ENCODE measurements at places on chromosomes 3 and 15.
A peak's percentile ranks its signal among the peaks of the same experiment; 100 is the strongest.

- peak; percentile 39 for DNase-seq
Observed at GRCh38 chr3:13504161-13504831, 24.2 kb downstream of the HDAC11 start.

GRCh38 chr3:58020783-58021071 is 12.5 kb downstream of the FLNB start:
- no peak for DNase-seq

DNA sequence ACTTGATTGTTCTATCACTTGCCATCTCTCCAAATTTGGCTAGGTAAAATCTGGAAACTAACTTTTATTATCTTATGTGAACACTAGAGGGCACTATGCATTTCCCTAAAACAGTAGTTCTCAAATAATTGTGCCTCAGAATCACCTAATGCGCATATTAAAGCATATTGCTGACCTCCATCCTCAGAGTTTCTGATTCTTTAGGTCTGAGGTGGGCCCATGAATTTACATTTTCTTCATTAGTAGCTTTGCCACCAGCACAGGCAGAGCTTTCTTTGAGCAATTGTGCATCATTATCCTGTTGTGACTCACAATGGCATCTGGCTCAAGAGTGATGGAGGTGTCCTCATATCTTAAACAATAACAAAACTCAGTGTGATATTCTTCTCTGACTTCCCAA is 17.5 kb upstream of the BCHE start:
- DNase-seq, result peak; percentile 3

DNA sequence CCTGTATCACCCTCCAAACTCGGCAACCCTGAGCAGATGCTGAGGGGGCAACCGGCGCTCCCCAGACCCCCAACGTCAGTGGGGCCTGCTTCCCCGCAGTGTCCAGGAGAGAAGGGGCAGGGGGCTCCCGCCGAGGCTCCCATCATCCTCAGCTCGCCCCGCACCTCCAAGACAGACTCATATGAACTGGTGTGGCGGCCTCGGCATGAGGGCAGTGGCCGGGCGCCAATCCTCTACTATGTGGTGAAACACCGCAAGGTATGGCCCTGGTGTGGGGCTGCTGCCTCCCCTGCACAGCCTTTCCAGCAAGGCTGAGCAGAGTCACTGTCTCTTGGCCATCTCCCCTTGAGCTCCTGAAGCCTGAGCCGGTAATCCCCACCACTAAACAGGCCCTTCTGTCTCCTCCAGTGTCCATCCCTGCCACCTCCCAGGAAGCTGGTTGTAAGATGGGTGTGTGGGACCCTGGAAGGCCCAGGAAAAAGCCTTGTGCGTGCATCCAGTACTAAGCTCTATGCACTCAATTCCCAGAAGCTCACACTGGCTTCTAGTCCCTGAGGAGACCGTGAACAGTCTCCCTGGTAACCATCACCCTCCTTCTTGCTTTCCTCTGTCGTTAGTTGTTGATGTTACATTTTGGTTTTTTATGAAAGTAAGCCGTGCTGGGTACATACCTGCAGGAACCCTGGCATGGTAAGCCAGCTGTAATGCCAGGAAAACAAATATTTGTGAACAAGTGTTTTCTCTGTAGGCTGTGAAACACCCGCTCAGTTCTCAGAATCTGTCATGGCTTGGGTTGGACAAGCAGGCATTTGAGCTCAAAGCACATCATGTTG is 63.3 kb downstream of the BOC start:
- DNase-seq, result no peak

GRCh38 chr15:68354268-68354667 is 76.7 kb downstream of the FEM1B start:
- DNase-seq, result no peak
